C1 segment of cervical spinal cord (tissue), 14 donors: ENCODE measurements at places on chromosomes 7 and 10.
A peak's percentile ranks its signal among the peaks of the same experiment; 100 is the strongest.

DNA sequence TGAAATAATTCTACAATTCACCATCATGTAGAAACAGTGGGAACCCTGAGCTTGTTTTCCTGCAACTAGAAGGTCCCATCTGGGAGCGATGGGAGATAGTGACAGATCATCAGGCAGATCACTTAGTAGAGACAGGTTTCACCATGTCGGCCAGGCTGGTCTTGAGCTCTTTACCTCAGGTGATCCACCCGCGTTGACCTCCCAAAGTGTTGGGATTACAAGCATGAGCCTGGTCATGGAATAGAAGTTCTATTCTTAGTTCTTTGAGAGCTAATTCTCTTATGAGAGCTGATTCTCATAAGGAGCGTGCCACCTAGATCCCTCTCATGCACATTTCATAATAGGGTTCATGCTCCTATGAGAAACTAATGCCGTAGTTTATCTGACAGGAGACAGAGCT, 778.0 kb upstream of the AUTS2 start:
- no peak for DNase-seq

DNA sequence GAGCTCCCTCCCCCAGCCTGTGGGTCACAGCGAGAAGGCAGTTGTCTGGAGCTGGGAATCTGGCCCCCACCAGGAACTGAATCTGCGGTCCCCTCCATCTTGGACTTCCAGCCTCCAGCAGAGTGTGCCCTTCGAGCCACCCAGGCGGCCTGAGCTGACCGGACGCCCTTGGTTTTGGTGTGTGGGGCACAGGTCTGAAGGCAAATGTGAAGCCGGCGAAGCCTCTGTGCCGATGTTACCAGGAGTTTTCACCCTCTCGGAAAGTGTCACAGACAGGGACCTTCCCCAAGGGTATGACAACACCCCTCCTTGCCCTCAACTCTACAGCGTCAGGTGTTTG, 109.1 kb downstream of the DNAJB6 start:
- DNase-seq, result no peak

DNA sequence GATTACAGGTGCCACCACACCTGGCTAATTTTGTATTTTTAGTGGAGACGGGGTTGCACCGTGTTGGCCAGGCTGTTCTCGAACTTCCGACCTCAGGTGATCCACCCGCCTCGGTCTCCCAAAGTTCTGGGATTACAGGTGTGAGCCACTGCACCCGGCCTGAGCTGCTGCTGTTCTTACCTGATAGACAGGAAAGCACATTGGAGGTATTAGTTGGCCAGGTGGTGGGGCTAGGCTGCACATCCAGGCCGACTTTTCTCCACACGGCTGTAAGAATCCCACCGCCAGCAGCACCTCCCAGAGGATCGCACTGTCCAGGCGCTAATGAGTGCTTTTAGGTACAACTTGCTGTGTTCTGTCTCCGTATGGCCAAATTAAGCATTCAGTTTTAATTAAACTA, 112.6 kb downstream of the WDR37 start:
- DNase-seq, result no peak

DNA sequence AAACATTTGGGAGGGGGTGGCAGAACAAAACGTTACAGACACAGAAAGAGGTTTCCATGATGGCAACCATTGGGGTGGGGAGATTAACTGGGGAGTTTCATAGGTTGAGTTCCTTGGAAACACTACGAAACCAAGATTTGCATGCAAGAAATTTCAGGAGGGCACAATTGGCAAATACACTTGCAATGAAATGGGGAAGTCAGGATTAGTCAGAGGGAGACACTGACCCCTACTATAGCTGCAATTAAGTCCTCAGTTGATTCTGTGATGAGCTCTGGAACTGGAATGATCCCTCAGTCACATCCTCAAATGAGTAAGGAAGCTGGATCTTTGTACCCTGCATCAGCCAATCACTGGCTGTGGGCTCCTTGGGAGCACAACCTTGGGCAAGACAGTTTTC, 22.1 kb downstream of the CPEB3 start:
- no peak for DNase-seq

GRCh38 chr7:106367664-106368063, 82.9 kb upstream of the NAMPT start:
- DNase-seq, result no peak

DNA sequence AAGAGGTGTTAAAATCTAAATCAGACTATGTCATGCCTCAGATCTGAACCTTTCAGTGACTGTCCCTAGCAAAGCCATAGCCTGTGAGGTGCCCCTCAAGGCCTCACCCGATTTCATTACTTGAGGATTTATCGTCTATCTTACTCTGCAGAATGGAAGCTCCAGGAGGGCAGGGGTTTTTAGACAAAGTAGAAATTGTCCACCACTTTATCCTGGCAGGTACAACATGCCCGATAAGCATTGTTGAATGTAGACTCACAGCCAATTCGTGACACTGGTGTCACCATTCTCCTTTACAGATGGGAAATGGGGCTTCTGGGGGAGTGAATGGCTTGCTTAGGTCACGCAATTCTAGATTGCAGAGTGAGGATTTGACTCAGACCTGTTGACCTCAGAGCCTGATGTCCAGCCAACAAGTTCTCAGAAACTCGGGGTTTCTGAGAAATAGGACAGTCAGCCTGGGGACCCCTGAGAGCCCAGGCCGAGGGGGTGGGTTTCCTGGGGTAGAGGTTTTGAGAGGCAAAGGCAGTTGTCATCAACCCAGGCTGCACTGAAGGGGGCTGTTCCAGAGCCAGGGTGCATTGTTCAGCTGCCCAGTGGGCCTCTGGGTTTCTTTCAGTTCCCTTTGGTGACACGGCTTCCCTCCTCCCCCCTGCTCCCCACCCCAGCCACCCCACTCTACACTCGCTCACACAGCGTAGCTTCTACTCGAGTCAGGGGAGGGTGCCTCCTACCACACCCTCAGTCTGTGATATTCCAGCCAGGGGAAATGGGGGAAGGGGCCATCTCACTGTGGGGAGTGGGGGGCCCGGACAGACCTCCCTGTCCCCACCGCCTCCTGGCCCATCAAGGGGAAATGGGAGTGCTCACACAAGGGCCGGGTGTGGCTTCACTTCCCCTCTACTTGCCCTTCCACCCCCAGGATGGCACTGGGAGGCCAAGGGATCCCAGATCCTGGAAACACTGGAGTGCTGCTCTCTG, 3.1 kb upstream of the IRF5 start:
- peak; percentile 20 for DNase-seq

DNA sequence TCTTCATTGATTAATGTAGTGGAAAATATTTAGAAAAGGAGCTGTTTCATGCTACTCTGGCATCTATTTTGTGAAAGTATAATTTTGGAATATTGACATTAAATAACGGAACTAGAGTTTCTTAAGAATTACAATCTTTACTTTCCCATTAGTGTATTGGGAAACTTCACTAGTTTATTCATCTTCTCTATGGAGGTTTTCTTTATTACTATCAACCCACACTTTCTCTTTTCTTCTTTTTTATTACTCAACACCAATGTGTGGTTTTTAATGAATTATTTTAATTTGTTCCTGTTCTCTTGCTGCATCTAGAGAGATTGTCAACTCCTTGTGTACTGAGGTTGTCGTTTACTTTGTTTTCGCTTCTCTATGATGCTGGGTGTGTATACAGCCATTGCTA, 20.4 kb upstream of the ITGB8 start:
- no peak for DNase-seq

GRCh38 chr7:145909991-145910513, 206.5 kb upstream of the CNTNAP2 start:
- DNase-seq, result no peak

GRCh38 chr7:93196336-93196735, 29.9 kb downstream of the HEPACAM2 start:
- DNase-seq, result no peak
